ENCODE measurements at places on chromosomes 5 and 9.

DNA sequence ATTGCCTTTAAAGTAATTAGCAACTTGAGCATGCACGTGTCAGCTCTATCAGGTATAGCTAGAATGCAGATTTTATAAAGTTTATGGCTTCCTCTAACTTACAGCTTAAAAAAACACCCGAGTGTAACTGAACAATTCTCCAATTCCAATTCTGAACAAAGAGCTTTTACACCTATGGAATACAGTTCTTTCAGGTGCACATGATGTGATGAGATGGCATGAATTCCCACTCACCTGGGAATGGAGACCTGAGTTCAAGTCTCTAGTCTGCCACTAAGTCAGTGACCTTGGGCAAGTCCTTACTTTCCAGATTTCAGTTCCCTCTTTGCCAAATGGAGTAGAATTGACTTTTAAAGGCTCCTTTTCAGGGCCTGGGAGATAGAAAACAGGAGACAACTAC is 1.8 kb downstream of the ZFAND5 start:
- DNase-seq: no peak

- no peak for DNase-seq
These were observed 16.2 kb downstream of the QSOX2 start for GRCh38 chr9:136229096-136230065.

- DNase-seq: no peak
These were observed 24.9 kb downstream of the TCF7 start for GRCh38 chr5:134139377-134139851.

GRCh38 chr5:135323701-135324132 is 75.3 kb downstream of the MACROH2A1 start:
- DNase-seq: no peak

DNA sequence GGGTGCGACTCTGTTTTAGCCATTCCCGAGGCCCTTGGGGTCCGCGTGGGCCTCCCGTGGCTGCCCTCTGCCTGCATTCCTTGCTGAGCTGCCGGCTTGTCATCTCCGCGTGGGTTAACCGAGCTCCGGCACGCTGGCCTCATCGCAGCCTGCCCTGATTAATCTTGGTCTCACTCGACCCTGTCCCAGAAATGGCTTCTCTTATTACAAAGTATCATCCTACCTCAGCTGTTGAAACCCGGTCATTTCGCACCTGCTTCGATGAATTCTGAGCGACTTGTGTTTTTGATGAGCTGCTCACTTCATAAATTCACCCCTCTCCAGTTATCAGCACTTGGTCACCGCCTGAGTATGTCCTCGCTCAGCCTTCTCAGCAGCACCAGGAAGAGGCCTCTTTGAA is 123.5 kb upstream of the EGFLAM start:
- DNase-seq: no peak

DNA sequence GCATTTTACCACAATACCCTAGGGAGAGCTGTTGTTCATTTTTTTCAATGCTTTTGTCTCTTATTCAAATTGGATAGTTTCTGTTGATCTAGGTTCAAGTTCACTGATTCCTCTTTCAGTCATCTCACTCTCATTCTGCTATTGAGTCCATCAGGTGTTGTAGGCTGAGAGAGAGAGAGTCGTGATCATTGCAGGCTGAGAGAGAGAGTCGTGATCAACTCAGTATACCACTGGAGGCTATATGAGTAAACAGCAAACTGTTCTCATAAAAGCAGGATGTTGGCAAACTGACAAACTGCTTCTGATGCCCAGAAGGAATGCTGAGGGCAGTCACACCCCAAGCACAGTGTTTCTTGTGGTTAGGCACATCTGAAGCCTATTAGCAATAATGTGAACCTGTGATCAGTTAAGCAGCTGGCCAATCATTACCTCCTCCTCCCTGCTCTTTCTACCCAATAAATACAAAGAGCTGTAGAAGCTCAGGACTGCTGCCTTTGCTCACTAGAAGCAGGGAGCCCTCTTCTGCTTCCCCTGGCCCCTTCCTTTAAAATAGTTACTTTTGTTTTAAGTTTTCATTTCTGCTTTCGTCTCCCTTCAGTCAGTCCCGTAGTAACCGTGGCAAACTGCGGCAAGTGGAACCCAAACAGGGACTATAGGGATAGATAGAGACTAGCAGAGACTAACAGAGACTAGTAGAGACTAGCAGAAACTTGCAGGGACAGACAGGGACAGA is 476.1 kb upstream of the ACO1 start:
- DNase-seq: no peak

DNA sequence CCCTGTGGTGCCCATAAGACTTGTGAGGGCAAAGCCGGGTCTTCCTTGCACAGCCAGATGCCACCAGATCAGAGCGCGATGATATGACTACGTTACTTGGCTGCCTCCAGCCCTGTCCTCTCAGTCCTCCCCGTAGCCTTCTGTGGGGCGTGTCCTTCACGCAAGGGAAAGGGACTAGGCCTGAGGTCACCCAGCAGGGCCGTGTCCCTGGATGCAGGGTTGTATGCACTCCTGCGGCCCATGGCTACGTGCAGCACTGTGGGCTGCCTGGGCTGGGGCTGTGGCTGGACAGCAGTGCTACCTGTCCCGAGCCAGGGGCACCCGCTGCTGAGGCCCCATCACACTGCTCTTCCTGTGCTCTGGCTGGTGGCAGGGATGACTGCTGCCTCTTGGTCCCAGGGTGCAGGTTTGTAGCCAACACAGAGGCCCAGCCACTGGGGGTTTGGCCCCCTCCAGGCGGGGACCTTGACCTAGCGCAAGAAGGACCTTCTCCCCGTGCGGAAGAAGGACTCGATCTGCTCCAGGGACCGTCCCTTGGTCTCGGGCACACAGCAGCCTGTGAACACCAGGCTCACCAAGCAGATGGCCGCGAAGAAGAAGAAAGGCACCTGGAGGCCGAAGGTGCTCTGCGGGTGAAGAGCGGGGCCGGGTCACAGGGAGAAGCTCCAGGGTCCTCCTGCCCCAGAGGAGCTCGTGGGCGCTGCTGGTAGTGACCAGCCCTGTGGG is 7.2 kb downstream of the SLC2A6 start:
- DNase-seq: no peak

DNA sequence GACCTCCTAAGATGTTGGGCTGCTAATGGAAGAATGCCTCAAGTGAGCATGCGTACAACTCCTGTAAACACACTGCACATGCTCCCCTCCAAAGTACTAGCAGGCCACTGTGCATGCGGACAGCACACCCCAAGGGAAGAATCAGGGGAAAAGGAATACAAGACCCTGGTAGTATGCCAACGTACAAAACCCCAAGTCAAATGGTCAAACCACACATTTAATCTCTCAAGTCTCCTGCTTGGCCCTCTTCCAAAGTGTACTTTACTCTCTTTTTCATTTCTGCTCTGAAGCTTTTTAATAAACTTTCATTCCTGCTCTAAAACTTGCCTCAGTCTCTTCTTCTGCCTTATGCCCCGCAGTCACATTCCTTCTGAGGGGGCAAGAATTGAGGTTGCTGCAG is 466.4 kb downstream of the DMRTA1 start:
- DNase-seq: no peak

GRCh38 chr9:95870906-95871305 is 4.6 kb upstream of the ERCC6L2 start:
- DNase-seq: no peak

GRCh38 chr5:138645778-138646575 is 70.8 kb upstream of the HSPA9 start:
- DNase-seq: no peak

DNA sequence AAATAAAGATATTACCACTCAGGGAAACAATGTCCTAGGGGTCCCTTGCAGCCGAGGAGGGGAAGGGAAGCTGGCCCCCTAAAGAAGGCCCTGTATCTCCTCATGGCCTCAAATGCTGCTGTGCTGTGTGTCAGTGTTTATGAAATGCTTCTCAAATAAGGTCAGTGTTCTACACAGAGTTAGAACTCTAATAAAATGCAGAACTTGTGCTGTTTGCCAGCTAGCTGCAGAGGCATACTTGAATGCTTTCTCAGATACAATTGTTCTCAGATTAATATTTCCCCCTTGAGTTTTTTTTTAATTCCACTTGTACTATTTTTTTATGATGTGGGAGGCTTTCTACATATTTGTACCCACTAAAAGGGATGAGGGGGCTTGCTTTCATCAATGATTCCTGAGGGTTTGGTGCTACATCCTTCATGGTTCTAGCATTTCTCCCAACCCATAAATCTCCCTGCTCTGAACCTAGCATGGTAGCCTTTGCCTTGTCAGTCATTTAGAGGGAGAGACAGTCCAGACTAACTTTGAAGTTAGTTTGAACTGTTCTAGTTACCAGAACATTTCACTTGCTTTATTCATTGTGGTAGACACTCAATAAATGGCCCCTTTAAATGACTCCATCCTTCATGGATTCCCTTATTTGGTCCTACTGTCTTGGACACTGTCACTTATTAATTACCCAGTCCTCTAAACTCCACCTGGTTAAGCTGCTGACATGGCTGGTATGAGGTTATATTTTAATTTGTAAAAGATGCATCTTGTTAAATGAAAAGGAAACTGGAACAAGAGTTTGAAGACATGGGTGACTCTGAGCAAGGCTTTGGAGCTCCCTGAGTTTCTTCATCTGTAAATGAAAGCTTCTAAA is 12.6 kb downstream of the SLIT3 start:
- no peak for DNase-seq

DNA sequence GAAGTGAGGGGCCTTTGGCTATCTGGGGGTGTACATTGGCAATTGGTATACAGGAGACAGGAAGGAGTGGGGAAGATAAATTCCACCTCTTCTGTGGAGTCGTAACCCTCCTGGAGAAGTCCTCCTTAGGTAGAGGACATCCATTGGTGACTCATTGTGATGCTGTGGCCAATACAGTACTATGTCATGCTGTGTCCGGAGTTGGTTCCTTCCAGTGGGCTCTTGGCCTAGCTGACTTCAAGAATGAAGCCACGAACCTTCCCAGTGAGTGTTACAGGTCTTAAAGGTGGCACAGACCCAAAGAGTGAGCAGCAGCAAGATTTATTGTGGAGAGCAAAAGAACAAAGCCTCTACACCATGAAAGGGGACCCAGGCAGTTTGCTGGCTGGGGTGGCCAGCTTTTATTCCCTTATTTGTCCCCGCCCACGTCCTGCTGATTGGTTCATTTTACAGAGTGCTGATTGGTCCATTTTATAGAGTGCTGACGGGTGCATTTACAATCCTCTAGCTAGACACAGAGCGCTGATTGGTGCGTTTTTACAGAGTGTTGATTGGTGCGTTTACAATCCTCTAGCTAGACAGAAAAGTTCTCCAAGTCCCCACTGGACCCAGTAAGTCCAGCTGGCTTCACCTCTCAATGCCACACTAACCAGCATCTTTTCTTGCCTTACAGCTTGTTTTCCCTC is 37.3 kb upstream of the FBP1 start:
- DNase-seq: no peak

DNA sequence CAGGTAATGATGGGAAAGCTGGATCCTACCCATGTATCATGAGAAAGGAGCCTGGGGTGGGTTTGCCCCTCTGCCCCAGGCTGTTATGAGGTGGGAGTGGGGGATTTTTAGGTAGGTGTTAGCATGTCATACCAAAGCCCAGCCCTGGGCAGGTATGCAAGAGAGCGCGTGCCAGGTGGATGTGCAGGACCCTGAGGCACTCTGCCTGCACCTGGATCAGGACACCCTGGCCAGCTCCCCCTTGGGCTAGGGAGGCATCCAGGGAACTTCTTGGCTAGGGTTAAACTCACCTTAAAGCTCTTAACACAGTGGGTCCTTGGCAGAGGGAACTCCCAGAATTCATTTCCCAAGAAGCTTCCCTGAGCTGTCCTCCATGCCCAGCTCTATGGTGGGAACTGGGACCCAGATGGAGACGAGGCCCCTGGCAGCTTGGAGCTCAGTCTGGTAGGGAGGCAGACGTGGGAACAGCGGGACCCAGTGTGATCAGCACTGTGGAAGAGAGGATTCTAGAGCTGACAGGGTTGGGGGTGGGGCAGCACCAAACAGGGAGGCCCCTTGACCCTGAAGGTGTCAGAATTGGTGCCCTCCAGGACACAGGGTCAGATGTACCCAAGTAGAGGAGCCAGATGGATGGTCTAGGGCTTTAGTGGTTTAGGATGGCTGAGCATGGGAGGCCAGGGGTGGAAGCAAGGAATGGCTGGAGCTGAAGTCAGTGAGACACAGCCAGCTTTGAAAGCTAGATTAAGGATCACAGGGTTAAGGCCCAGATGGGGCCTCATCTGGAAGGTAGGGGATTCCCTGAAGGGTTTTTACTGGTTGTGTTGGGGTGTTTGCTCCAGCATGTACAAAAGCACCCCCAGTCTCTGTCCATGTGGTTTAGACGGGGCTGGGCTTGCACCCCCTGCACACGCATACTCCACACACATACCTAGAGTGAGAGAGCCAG is 2.2 kb upstream of the PRR7 start:
- DNase-seq: no peak

DNA sequence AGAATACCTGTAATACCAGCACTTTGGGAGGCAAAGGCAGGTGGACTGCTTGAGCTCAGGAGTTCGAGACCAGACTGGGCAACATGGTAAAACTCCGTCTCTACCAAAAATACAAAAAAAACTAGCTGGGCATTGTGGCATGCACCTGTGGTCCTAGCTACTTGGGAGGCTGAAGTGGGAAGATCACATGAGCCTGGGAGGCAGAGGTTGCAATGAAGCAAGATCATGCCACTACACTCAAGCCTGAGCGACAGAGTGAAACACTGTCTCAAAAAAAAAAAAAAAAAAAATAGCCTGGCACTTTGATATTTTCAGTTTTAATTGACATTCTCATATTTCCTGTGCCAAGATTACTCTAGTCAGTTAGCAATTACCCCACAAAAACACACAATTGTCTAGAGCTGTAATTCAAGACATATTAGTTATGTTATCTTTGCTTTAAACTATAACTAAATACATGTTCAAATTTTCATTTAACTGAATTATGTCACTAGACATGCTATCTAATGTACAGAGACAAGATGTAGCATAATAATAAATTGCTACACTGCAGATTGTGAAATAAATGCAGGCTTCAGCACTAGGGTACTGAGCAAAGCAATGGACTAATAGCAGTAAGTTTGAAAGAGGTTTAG is 378.2 kb upstream of the GRAMD2B start:
- DNase-seq: no peak

GRCh38 chr9:136665111-136665703 is 2.5 kb downstream of the EGFL7 start:
- peak; percentile 46 for DNase-seq

DNA sequence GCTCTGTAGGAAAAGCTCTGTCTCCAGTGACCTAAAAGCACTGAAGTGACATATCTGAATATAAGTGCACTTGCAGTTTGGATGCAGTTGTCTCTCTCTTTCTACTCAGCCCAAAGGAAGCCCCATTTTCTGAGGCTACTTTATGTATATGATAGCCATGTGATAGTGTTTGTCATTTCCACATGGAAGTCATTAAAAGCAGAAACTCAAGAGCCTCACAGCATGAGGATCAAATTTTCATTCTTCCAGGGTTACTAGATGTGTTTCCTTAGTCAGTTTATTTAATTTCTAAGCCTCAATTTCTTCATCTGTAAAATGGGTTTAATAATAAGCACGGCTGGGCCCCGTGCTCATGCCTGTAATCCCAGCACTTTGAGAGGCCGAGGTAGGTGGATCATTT is 36.7 kb downstream of the RNF44 start:
- DNase-seq: no peak

All from mesendoderm (in vitro differentiated cells).